ENCODE measurements at places on chromosomes 7 and 10.

GRCh38 chr10:3424111-3424851 is 251.7 kb upstream of the PITRM1 start:
- no peak for DNase-seq

DNA sequence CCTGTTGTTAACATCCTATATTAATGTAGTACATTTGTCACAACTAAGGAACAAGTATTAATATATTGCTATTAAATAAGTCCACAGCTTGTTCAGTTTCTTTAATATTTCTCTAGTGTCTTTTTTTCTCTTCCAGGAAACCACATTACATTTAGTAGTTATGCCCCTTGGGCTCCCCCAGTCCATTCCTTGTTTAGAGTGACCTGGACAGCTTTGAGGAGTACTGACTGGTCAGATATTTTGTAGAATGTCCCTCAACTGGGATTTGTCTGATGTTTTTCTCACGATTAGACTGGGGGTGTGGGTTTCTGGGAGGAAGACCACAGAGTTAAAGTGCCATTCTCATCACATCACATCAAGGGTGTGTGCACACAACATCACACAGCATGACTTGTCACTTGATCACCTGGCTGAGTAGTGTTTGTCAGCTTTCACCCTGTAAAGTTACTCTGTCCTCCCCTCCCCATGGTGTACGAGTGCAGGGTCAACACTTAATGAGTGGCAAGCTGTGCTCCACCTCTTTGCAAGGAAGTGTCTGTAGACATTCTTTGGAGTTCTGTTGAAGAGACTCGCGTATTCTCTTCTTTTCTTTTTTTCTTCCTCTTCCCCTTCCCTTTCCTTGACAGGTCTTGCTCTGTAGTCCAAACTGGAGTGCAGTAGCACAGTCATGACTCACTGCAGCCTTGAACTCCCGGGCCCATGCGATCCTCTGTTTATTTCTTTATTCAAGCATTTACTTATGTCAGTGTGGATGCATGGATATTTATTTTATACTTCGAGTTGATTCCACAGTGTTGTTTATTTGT is 10.2 kb downstream of the LMTK2 start:
- no peak for DNase-seq

- DNase-seq: no peak
Measured at GRCh38 chr7:116384936-116385635, 114.5 kb upstream of the CAV2 start.

GRCh38 chr7:144941127-144941526 is 105.3 kb upstream of the TPK1 start:
- no peak for DNase-seq

DNA sequence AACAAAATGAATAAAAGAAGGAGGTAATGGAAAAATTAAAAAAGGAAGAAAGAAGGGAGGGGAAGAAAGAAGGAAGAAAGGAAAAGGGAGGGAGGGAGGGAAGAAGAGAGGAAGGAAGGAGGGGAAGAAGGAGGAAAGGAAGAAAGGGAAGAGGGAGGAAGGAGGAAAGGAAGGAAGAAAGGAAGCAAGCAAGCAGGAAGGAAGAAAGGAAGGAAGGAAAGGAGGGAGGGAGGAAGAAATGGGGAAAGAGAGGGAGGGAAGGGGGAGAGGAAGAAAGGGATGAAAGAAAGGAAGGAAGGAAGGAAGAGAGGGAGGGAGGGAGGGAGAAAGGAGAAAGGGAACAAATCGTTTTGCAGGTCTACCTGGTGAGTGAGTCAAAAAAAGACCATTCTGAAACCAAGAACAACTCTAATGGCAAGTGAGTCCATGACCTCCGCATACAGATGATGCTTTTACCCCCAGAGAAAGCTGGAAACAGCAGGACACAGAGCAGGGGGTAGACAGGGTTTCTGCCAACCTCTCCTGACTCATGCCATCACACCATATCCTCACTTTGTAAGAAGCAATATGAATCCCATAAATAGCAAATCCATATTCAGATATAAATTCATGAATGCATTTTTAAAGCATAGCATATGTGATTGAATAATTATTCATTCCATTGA is 1112.9 kb upstream of the AUTS2 start:
- DNase-seq: no peak

- DNase-seq: no peak
Measured at GRCh38 chr10:6649903-6650302, 69.8 kb upstream of the PRKCQ start.

- DNase-seq: no peak
Measured at GRCh38 chr7:117582219-117582704, 102.4 kb downstream of the CFTR start.

DNA sequence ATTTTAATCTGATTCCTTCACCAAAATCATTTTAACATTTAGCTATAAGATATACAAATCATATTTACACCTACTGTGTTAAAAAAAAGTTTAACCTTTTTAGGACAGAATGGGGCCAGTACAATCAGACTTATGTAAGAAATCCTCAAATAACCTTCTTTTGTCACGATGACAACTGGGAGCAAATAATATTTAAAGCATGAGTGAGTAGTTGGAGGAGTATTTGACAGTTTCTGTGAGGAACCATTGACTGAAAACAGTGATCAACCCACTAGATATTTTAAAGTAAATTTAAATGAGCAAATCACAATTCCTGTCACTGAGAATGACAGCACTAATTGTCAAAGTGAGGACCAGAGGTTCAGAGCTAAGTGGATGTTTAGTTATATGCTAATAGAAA is 289.1 kb downstream of the CNTNAP2 start:
- no peak for DNase-seq

DNA sequence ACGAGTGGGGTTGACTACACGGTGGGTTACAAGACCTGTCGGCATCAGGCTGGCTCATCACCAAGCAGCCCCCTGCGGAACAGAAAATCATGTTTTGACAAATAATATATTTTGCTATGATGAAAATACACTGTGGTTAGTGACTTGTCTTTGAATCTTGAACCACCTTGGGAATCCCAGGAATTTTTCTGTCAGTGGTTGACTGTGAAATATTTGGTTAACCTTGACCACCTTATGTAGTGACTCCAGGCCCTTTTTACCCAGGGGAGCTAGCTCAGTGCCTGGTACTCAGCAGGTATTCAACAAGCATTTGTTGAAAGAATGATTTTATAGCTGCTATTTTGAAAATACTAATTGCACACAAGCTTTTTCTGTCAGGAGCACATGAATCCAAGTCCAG is 406.0 kb downstream of the PHF14 start:
- no peak for DNase-seq

DNA sequence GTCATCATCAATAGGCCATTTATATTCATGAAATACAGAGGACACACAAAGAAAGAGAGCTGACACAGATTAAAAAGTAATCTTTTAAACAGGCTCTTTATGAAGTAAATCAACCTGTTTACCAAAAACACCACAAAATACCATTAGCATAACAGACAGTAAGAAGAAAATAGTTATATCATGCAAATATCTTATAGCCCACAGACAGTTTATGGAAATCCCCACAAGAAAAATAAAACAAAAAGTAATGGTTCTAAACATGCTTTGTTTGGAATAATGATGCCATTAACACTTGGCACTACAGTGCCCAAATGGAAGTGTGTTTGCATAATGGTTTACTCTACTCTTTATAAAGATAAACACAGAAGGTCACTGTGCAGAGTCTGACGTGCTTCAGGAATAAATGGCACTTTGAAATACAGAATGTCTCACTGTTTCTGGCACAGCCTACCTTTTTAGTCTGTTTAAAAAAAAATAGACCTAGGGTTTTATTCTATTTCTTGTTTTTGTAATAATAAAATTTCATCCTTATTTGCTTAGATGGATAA is 30.1 kb downstream of the SEMA3D start:
- no peak for DNase-seq

- DNase-seq: no peak
Measured at GRCh38 chr10:77493851-77494261, 143.8 kb downstream of the KCNMA1 start.

DNA sequence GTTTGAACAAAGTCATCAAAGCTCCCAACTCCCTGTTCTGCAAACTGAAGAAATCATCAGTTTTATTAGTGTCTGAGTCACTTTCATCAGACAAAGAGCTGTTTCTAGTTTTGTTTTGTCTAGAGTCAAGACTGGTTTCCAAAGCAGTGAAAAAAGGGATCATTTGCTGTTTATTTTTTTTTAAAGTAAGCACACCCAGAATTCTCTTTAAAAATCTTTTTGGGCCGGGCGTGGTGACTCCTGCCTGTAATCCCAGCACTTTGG is 972.0 kb upstream of the CELF2 start:
- DNase-seq: no peak

DNA sequence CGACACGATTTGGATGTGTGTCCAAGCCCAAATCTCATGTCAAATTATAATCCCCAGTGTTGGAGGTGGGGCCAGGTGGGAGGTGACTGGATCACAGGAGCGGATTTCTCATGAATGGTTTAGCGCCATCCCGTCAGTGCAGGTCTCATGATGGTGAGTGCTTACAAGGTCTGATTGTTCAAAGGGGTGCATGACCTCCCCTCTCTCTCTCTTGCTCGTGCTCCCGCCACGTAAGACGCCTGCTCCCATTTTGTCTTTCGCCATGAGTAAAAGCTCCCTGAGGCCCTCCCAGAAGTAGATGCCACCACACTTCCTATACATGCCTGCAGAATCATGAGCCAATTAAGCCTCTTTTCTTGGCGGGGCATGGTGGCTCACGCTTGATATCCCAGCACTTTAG is 71.5 kb upstream of the NANOS1 start:
- DNase-seq: no peak

- no peak for DNase-seq
Measured at GRCh38 chr7:55591282-55591931, 19.1 kb upstream of the VOPP1 start.

- DNase-seq: no peak
Measured at GRCh38 chr7:115679976-115680375, 350.6 kb downstream of the TFEC start.

Measured in stimulated activated CD4-positive, alpha-beta T cell treated with anti-CD3 and anti-CD28 coated beads, Interleukin-2, amount 100 ng/mL, for 48 hours (primary cell).